ENCODE measurements at places on chromosomes 2 and 18.
A peak's percentile ranks its signal among the peaks of the same experiment; 100 is the strongest.

DNA sequence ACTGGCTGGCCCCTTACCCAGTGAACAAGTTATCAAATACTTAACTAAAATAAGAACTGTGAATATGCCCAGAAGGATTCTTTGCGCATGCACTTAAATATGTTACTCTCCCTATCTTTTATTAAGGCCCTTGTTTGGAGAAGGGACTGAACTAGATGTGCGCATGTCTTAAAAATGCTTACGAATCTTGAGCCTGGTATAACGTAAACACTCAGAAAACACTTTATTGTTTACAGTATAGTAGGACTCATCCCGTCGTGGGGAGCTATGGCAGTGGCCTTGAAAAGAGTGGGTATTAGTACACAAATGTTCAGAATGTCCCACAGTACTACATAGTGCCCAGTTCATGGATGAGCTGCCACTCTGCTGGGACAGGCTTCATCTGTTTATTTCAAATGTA is 75.9 kb upstream of the MAP4K3 start:
- DNase-seq = no peak

- DNase-seq = peak; percentile 20
Observed at GRCh38 chr2:219783359-219783975, 156.0 kb downstream of the SLC4A3 start.

DNA sequence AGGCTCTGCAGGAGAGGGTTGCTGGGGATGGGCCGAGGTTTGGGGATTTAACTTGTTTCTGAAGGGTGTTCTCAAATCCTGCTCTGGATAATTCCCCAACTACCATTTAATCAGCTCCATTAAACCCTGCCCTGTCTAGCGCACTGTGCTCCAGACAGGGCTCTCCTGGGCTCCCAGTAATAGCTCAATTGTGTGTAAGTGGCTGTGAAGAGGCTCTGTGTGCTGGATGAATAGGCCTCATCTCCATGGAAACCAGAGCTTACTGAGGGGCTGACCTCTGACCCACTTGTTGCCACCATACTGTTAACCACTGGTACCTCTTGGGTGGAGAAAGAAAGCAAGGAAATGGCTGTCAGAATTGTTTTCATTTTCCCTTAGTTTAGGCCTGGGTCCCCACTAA is 92.9 kb downstream of the TGOLN2 start:
- DNase-seq = no peak

- DNase-seq = peak; percentile 79
Observed at GRCh38 chr2:110931648-110932047, 189.1 kb upstream of the BCL2L11 start.

- no peak for DNase-seq
Observed at GRCh38 chr2:192379736-192380135, 185.0 kb upstream of the TMEFF2 start.

DNA sequence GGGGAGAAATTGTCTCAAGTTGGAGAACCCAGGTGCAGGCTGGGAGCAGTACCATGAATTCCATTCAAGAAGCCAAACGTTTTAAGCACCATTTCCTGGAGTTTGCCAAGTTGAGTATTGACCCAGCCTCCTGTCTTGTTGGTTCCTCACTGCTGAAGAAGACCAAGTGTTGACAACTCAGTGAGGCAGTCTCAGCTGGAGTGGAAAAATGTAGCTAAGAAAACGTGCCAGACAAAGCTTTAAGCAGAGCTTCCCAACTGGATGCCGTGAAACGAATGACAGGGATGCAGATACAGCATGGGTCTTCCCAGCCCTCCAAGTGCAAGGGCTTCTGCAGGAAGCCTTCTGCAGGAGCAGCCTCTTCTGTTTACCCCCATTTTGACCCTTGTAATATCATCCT is 778 bp upstream of the INPP1 start:
- DNase-seq = no peak

DNA sequence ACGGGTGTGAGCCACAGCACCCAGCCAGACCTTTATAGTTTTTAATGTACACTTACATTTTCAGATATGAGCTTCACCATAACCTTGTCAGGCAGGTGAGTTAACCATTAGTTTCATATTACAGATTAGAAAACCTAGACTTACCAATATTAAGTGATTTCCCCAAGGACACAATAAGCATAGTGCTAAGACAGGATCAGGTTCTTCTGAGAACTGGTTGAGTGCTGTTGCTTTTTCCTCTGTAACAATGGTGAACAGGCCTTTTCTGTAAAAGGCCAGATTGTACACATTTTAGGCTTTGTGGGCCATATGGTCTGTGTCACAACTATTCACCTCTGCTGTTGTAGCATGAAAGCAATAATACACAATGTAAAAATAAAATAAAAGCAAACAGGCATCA is 332.0 kb downstream of the PIK3C3 start:
- no peak for DNase-seq

DNA sequence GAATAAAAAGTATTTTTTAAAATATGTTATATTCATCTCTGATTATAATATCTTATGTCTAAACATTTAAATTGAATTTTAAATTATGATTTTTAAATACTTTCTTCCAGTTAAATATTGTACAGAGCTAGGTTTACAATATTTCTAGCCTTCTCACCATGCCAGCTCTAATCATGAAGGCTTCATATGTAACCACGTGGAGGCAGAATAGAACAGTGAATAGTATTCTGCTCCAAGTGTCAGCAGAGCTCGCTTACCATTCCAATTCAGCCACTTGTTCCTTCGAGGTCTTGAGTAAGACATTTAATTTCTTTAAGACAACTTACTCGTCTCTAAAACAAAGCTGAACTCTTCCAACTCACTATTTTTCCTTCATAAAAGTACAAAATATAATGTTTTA is 871.8 kb downstream of the SUCLG1 start:
- no peak for DNase-seq

GRCh38 chr2:30208453-30208852 is 22.9 kb upstream of the LBH start:
- no peak for DNase-seq

GRCh38 chr2:148719941-148720436 is 75.4 kb downstream of the EPC2 start:
- DNase-seq = no peak

GRCh38 chr2:69390001-69390400 is 3.0 kb upstream of the GFPT1 start:
- DNase-seq = no peak

DNA sequence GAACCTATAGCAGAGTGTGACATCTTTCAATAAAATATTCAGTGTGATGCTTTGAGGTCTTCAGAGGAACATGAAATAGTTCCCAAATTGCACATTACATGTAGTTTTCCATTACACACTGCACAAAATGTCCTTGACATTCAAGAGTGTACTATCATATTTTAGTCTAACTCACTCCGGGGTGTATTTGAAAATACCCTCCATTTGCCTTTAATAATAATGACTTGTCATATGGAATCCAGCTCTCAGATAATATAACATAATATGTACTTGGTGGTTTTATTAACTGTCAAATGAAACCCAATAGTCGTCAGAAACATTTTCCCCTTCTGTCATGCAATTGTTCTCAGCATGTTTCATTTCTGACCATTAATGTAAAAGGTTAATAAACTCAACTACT is 176.7 kb upstream of the CDH19 start:
- DNase-seq = no peak

- DNase-seq = no peak
Observed at GRCh38 chr2:171210216-171210863, 49.6 kb upstream of the TLK1 start.

DNA sequence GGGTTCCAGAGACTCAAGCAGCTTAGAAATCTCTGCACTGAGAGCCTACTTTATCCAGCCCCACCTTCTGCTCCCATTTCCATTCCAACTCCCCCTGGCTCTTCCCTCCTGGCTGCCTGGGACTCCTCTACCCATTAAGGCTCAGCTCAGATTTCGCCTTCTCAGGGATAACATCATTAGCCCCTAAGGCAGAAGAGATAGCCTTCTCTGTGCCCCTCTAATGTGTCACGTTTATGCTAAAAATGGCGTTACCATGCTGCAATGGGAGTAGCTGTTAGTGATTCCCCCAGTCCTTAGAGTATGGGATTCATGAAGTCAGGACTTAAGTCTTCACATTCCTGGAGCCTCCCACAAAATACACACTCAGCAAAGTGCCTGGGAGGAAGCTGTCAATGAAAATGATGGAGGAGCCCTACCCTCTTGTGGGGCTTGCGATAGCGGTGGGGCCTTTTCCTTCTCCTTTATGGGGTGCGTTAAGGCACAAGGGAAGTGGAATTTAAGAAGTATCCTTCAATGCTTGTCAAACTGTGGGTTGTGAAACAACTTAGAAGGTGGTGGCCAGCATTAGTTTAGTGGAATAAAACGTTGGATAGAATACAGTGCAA is 144.7 kb upstream of the COPS8 start:
- no peak for DNase-seq

DNA sequence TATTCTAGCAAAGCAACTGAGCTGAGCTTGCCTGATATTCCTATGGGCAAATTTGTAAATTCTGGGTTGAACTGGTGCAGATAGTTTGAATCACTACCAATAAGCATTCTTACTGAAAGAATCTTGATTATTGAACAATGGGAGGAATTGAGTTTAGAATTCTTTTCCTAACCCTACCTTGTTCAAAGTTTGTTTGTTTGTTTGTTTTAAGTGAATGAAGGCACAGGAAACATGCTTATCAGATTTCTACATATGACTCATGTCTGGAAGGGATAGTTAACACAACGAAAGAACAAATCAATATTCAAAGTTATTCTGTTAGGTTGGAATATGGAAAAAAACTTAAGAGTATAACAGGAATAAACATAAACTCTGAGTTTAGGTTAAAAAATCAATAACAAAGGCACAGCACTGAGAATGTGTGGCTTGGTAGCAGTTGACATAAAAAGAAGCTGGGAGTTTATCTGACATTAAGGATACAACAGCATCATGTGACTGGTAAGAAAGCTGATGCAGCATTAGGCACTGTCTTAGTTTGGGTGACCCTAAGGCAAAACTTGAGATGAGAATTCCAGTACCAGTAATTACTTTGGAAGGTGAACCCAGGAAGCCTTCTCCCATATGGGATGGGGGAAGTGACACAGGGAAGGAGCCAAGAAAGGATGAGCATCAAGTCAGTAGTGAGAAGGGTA is 20.9 kb downstream of the BOD1L2 start:
- DNase-seq = no peak

GRCh38 chr2:150644298-150645067 is 157.0 kb upstream of the RND3 start:
- peak; percentile 84 for DNase-seq

DNA sequence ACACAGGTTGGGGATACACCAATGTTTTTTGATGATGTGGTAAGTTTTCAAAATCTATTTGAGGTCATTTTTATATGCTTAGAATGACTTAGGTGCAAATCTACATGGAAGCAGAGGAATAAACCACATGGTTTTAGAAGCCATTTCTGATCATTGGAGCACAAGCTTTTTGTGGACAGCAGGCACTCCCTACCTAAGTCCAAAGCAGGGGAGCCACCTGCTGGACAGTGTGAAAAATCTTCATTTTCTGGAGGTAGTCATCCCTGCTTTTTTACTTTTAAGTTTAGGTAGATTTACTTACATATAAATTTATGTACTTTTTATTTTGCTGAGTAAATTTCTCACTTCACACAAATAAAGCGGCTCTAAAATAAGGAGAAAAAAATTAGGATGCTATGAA is 323.2 kb downstream of the PLCL1 start:
- DNase-seq = no peak

DNA sequence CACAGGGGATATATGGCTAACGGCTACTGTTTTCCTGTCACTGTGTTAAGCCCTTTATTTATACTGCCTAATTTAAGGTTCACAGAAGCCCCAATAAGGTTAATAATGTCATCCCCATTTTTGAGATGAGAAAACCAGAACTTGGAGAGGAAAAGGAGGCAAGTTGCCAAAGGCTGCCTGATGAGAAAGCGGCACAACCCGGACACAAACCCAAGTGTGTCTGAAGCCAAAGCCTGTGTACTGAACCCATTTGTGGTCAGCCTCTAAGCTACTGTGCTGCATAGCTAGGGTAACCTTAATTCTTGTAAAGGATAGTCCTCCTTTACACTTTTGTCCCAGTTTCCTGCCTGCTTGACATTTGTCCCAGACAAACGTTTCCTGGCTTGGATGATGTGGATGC is 954.7 kb upstream of the FANCL start:
- no peak for DNase-seq

GRCh38 chr2:157785200-157785599 is 90.9 kb downstream of the ACVR1 start:
- no peak for DNase-seq

- DNase-seq = no peak
Observed at GRCh38 chr2:211373203-211373602, 816.8 kb downstream of the CPS1 start.
